NCI-H446 (cell line): ENCODE measurements at places on chromosomes 3 and 15.

DNA sequence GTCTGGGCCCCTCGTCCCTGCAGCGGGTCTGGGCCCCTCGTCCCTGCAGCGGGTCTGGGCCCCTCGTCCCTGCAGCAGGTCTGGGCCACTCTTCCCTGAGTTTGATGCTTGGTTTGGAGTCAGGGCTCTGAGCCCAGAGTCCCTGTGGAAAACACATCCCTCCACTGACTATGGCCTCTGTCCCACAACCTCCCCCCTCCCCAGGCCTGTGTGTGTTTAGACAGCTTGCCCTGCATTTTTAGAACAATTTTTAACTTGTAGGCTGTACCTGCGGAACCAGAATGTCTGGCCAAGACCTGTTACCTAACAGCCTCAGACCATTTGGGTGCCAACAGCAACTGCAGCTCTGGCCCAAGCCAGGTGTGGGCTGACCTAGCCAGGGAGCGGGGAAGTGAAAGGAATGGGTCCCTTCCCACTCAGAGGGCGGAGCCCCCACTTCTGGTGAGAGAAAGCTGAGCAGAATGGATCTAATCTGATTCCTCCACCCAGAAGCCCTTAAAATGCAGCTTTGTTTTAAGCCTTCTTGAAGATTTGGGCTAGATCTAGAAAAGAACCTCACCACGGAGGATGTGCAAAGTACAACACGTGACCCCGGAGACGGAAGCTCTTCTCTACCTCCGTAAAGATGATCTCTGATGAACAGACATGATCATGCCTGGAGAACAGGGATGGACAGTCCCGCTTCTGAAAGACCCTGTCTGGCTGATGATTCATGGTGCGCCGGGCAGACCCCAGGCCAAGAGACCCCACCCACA, 60.5 kb upstream of the TFRC start:
- no peak for DNase-seq

GRCh38 chr15:73956743-73957135, 30.5 kb downstream of the LOXL1 start:
- no peak for DNase-seq

GRCh38 chr3:12148183-12148940, 10.3 kb downstream of the TIMP4 start:
- DNase-seq = no peak

DNA sequence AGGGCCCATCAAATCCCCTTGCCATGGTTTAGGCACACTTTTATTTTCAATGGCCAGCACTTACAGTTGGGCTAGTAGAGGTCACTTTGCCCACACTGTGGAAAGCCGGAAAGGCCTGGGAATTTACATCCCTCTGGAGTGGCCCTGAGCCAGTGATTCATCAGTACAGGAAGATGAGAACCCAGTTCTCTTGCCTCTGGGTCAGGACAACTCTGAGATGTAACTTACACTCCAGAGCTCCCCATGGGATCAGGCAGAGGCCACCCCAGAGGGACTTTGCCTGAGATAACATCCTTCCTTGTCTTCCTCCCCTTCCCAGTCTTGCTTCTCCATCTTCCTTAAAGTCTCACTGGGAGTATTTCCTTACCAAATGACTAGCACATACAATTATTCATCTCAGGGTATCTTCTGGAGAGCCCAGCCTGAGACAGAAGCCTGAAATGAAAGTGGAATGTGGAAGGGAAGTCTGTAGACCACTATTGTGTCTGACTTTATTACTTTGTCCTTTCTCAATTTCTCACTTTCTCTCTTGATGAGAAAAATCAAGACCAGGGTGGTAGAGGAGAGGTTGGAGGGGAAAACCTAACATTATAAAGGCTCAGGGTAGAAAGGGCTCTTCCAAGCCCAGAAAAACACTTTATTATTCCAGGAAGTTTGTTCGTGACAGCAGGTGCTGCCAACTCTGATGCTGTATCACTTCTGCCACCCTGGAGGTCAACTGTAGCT, 220.8 kb downstream of the ZNF621 start:
- DNase-seq = no peak

DNA sequence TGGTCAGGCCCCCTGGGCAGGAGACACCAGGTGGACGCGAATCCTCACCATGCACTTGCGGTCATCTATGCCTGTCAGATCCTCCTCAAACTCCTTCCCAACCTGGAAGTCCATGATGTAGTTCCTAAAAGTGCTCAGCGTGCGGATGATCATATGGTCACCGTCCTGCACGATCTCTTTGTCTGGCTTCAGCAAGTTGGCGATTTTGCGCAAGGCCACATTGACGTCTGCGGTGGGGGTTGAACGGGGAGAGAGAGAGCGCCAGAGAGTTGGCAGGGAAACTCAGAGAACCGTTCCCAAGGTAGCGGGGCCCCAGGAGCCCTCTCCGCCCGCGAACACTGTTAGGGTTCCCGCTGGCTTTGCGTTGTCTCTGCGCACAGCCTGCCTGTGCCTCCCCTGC, 809 bp downstream of the RBP1 start:
- DNase-seq = no peak

GRCh38 chr3:102085431-102086176, 236.3 kb downstream of the NFKBIZ start:
- no peak for DNase-seq

- DNase-seq = peak; percentile 72
Measured at GRCh38 chr3:150495563-150496168, 50.6 kb downstream of the SERP1 start.

- DNase-seq = no peak
Measured at GRCh38 chr3:183536238-183536880, 19.1 kb downstream of the KLHL6 start.

DNA sequence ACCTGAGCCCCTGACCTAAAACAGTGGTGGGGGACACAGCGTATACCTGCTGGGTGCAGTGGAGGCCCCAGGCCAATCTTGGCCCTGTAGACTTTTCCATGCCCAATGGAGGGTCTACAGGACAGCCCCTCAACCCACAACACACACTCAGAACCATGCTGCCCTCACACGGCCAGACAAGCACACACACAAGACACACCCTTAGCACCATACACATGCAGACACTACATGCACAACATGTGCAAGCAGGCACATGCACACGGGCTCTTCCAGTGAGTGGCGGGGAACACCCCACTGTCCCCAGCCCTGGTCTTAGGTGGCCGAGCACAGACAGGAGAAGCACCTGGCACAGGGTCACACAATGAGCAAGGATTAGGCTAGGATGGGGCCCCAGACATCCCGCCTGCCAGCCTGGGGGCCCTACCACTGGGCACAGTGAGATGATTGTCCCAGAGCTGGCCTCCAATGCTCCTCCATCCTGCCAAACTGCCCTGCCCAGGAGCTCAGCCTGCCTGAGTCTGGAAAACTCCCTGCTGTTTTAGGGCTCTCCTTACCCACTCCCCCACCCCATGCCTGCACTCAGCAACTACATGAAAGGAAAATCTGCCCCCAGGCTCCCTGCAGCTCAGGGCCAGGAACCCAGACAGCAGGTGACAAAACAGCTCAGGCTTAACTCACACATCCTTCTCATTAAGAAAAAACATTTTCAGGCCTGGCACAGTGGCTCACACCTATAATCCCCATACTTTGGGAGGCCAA, 15.8 kb downstream of the IQSEC1 start:
- no peak for DNase-seq

DNA sequence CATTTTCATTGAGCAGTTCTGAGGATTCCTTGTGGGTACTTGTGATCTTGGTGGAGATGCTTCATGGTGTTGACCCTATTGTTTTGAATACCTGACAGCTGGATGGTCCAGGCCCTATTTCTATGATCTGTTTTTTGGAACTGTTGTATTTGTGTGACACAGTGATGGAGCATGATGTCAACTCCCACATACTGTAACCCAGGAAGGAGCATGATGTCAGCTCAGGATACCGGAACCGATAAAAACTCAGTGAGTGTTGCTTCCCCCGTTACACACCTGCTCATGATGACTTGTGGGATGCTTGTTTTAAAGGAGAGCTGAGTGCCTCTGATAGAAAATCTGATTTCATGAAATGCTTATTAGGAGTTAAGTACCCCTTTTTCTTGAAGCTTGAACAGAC, 45.1 kb downstream of the ZBTB38 start:
- DNase-seq = no peak

DNA sequence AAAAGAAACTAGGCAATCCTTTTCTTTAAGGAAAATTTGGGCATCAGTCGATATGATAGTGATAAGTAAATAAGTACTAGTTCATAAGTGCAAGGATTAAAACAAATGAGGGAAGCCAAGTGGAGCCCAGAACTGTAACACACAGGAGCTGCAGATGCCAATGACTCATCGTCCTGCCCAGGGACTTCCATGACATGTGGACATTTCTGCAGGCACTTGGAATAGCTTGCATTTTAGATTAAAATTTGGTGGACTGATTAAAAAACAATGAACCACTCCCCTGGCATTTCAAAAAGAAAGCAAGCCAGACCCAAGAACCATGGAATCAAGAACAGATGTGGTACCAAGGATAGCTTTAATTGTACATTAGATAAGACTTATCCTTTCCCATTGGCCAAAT, 2.9 kb downstream of the SAMD7 start:
- no peak for DNase-seq

DNA sequence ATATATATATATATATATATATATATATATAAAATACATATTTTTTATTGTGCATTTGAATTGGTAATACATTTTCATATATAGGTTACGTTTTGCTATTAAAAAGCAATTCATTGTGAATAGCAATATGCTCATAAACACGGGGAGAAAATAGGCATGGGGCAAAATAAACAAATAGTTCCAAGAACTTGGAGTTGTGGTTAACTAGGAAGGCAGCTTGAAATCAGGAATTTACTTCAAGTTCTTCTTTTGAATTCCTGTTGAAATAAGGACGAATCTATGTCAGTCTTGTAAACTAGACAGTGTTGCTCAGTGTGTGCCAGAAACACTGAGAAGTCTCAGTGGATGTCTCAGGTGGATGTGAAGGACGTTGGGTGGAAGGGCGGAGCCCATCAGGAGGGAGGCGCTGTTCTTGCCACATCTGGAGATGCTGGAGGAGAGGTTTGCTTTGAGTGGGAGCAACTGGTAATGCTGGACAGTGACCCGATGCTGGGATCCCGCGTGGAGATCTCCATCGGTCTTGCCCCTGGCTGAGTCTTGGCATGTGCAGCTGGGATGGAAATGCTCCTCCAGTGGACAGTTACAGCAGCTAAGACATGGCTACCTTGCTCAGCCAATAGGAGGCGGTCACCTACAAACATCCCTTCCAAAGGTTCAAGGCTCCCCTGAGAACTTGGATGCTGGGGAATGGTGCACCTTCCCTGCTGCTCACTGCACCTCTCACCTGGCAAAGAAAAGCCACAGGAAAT, 2.5 kb downstream of the IL16 start:
- no peak for DNase-seq

DNA sequence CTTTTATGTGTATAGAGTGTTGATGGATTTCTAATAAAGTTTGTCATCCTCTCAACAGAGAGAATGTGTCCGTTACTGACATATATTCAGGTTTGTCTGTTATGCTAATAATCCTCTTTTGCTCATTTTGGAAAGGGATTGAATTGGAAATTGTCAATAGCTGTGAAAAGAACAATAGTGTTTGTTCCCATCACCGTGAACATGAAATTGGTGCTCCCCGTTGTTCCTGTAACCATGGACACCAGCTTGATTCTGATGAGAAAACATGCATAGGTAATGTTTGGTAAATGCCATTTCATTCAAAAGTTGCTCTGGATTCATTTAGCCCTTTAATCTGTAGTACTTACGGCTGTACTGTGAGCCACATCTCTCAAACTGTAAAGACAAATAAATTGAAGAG, 707.0 kb upstream of the GOLIM4 start:
- no peak for DNase-seq

GRCh38 chr3:60703008-60703407, 548.2 kb downstream of the FHIT start:
- no peak for DNase-seq

GRCh38 chr15:70794596-70795310, 31.4 kb upstream of the UACA start:
- no peak for DNase-seq

GRCh38 chr3:188947401-188948280, 224.1 kb upstream of the TPRG1 start:
- peak; percentile 99 for DNase-seq

GRCh38 chr3:61315871-61316270, 64.6 kb upstream of the FHIT start:
- DNase-seq = no peak
